ENCODE measurements at places on chromosomes 2 and 18. TPM values are rescaled to one million over a fixed set of nuclear protein-coding genes. Genes with fewer than 3 reads are reported as not detected.

Gene SCN2A
- 0.29 TPM for total RNA-seq

DNA sequence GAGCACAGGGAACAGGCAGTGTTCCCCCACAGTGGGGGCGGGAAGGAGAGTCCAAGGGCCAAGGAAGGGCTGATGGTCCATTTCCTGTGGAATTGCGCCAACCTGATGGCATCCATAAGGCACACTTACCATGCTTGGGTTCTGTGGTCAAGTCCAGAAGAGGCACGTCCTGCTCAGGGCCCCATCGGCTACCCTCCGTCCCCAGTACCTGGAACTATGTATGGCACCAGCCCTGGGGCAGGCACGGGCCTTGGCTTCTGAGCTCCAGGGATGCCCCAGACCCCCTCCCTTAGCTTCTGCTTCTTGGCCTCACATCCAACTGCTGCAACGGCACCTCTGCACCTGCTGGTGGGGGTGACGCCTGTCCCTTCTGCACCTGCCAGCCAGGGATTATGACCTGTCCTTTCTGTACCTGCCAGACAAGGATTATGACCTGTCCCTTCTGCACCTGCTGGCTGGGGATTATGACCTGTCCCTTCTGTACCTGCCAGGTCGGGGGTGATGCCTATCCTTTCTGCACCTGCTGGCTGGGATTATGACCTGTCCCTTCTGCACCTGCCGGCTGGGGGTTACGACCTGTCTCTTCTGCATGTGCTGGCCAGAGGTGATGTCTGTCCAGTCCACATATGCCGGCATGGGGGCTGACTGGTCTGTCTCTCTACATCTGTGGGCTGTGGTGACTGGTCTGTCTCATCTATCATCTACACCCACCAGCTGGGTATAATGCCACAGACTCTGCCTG is 45.4 kb upstream of the SNTG2 start:
- no peak for DNase-seq

DNA sequence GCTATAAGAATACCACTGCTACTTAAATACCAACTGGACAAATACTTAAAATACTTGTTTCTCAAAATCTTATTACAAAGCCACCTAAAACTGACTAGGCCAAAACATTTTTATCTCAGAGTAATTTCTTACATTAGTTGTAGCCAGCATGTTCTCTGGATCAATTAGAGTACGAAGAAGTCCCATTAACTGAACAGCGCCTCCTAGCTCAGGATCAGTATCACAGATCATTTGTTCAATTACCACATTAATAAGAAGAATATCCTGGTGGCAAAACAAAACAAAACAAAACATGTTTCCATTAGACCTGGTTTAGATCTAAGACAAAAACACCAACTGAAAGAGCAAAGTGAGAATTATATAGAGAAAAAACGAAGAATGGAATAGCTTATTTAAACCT is 36.0 kb downstream of the PPP4R3B start:
- DNase-seq, result no peak

DNA sequence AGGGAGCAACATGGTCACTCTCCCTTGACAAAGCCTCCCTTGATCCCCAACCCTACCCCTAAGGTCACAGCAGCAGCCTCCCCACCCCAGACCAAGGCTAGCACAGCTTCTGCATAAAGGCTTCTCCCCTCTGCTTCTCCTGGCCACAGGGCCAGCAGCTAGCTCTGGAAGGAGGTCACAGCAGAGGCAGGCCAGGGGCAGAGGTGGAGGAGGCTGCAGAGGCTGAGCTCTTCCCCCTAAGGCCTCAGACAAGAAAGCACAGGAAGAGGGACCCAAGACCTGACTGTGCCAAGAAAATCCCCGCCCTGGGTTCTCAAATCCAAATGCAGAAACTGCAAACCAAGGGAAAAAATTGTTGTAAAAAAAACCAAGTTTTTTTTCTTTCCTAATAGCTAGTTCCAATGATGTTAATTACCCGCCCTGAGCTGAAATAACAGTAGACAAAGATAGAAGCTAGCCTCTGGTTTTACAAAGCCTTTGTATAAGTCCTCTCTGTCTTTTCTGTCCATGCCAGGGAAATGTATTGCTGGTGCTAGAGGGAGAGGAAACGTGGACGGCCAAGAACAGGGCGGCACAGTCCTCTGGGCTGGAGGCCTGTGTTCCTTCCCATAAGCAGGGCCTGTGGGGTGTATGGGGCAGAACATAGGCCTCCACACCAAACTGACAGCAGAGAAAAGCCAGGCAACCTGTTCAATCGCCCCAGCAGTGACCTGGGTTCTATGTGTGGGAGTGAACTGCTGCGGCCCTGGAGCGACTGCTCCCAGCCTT is 79.5 kb downstream of the POLR1A start:
- DNase-seq, result no peak

GRCh38 chr2:233259730-233260129 is 8.3 kb downstream of the ATG16L1 start:
- DNase-seq, result no peak
